ENCODE measurements at places on chromosomes 2 and 18. TPM values are rescaled to one million over a fixed set of nuclear protein-coding genes. Genes with fewer than 3 reads are reported as not detected.
A peak's percentile ranks its signal among the peaks of the same experiment; 100 is the strongest.

DNA sequence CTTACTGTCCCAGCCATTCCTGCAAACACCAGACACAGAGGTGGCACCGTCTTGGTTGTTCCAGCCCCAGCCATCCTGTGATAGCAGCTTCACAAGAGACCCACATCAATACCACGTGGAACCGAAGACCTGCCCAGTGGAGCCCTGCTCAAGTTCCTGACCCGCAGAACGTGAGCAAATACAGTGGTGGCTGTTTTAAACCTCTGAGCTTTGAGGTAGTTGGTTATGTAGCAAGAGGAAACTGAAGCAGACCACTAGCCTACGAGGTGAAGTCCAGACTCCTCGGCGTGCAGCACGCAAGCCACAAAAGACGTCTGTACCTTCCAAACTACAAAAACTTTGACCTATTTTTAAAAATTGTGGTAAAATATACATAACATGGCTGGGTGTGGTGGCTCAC lies 96.1 kb upstream of the ODC1 start:
- peak; percentile 32 for DNase-seq

DNA sequence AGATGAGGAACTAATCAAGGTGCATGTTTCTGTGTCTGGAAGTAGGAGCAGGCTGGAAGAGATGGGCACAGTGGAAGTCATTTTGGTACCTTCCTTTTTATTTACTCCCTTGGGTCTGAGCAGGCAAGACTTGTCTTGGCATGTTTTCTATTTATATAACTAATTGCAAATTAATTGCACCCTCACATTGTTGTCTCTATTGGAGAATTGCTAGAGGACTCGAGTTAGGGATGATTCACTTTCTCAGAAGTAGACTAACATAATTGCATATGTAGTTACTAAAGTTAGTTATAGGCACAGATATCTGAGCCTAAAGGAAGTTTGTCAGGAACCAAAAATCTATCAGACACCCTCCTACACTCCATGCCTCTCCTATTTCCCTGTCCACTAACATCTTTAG lies 92.8 kb upstream of the NRP2 start:
- DNase-seq, result no peak

- no peak for DNase-seq
Measured at GRCh38 chr2:227613272-227613660, 1.4 kb downstream of the SCYGR3 start.

BMP10 gene
- total RNA-seq, result not detected

- DNase-seq, result no peak
Measured at GRCh38 chr2:7676714-7677113, 759.5 kb downstream of the RNF144A start.

- no peak for DNase-seq
Measured at GRCh38 chr2:222424729-222425671, 657 bp downstream of the SGPP2 start.

DNA sequence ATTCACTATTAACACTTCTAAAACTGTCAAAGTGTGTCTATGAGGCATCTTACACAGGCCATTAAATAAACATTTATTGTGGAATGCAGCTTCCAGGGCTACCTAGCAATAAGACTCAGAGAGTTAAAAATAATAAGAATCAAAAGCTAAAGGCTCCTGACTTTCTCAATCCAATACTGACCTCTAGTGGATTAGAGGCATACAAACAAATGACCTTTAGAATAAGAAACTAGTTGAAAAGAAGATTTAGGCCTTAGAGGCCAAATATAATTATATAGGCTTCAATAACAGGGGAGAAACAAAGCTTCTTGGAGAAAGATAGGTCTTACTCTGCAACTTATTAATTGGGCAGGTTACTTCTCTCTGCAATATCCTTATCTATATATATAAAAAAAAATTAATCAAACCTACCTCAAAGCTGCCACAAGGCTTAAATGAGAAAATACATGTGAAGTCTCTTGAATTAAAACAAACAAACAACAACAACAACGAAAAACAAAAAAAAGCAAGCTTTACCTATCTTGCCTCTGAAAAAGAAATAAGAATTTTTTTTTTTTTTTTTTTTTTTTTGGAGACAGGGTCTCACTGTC lies 246.1 kb downstream of the EXOC6B start:
- no peak for DNase-seq

GRCh38 chr2:99868260-99868659 lies 274.1 kb downstream of the AFF3 start:
- no peak for DNase-seq

- DNase-seq, result no peak
Measured at GRCh38 chr2:47093626-47094025, 61.5 kb downstream of the STPG4 start.

GRCh38 chr2:179302149-179302548 lies 37.5 kb upstream of the SESTD1 start:
- no peak for DNase-seq

GRCh38 chr2:150282771-150283371 lies 204.6 kb downstream of the RND3 start:
- DNase-seq, result no peak

CNGA3 gene
- total RNA-seq, result not detected

DNA sequence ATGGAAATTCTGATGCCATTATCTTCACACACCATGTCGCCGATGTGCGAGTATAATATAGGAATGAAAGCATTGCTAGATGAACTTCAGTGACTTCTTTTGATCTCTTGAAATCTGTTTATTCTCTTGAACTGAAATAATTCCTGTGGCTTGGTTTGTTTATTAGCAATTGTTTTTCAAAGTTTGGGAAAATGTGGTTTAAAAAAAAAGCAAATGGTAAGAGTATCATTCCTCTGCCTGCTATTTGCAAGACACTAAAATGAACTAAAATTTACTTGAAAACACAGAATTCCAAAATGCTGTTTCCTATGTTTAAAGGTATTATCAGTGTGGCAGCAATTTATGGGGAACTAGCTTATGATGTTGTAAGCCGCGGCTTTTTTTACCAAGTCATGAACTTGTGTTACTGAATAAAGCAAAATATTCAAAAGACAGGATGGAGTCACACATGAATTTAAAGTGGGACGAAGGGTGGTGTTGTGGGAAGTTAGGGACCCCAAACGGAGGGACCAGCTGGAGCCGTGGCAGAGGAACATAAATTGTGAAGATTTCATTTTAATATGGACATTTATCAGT lies 96.4 kb downstream of the COLEC12 start:
- DNase-seq, result no peak

DNA sequence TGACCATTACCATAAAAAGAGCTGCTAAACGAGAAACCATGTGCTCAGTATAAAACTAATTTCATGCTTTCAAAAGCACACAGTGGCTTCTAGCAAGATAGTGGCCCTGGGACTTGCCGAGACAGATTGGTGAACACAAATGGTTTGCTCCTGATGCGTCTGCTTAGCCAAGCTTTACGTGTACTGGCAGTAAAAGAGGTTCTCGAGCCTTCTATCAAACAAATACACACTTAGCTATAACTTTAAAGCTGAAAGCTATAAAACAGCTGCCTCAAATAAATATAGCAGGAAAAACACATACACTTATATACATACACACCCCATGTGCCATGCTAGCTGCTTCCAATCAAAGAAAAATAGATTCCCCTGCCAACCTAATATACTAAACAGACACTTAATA lies 117.0 kb downstream of the ZNF385B start:
- DNase-seq, result no peak

- DNase-seq, result no peak
Measured at GRCh38 chr2:47503481-47504070, 100.6 kb downstream of the MSH2 start.

GORASP2 gene
- 92.4 TPM for total RNA-seq

GRCh38 chr18:11607906-11608305 lies 1.5 kb upstream of the SLC35G4 start:
- DNase-seq, result no peak

GRCh38 chr18:7576685-7577084 lies 9.6 kb downstream of the PTPRM start:
- no peak for DNase-seq

GRCh38 chr2:1162768-1163584 lies 212.3 kb downstream of the SNTG2 start:
- peak; percentile 12 for DNase-seq

FN1 gene
- total RNA-seq, result 4.5 TPM

DNA sequence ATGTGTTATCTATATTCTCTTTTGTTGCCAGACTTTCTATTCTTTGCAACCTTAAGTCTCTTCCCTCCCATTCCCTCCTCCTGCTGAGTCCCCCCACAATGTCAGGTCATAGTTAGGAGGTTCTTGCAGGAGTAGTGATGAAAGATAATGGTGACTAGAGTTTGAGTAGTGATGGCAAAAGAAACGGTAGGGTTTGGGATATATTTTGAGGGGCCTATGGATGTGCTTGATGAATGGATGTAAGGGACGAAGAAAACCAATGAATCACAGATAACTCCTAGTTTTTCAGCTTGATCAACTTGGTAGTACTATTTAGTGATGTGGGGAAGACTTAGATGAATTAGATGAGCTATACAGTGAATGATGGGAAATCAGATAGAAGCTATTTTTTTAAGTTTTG lies 21.0 kb downstream of the EML4 start:
- no peak for DNase-seq

DNA sequence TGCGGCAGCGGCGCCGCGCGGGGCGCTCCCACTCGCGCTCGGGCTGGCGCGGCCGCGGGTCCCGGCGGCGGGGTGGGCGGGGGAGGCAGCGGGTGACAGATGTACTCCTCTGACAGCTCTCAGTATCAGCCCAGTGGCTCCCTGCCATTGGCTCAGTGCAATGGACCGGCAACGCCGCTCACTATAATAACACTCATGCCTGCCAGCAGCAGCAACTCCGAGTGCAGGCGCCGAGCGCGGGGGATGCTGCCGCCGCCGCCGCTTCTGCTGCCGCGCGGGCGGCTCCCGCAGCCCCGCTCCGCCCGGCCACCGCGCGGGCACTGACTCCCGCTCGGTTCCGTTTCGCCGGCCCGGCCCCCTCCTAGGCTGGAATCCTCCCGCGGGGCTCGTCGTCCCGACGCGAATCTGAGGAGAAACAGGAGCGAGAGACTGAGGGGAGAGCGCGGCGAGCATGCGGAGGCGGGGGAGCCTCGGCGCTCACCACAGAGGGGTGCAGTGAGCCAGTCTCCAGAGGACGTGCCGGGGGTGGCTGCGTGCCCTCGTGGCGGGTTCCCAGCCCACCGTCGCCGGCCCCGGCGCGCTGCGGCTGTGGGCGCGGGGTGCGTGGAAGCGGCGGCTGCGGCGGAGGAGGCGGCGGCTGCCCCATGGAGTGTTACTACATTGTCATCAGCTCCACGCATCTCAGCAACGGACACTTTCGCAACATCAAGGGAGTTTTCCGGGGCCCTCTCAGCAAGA lies at the start of gene ZNF804A:
TSS of gene ZNF804A (plus strand) at position 214 of the 738 bp plus-strand sequence. CDS start at position 645, 431 bp downstream.
- DNase-seq, result no peak

DNA sequence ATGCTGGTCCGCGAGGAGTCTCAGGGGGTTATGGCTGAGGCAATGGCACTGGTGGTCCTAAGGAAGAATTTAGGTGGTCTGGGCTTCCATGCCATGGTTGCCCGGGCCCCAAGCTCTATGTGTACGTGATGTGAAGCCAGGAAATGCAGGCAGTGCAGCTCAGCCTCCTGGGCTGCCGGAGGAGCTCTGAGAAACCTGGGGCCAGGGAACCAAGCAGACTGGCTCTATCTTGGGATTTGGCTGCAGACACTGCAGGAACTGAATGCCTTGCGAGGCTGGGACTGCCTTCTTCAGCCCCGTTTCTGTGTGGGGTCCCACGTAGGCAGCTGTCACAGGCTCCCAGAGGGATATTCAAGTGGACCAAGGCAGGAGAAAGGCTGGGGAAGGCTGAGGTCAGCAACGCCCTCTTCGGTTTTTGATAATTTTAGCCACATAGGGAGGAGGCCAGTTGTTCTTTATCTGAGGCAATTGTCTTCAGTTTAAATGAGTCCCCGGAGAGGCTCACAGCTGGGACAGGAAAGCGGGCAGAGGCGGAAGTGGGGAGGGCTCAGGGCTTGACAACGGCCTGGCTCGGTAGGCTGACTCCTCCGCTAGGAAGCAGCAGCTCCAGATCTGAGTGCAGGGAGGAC lies 77.7 kb downstream of the RHOB start:
- no peak for DNase-seq

DNA sequence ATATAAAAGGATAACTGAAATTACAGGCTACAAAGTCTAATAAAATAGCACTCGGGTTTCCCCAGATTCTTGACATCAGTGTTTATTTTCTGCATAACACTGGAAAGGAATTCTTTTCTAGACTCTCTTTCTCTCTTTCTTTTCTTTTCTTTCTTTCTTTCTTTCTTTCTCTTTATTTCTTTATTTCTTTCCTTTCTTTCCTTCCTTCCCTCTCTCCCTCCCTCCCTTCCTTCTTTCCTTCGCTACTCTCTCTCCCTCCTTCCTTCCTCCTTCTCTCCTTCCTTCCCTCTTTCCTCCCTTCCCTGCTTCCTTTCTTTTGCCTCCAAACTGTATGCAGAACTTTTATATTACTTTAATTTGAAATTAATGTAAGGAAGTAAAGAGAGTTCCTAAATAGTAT lies 64.5 kb upstream of the GPR45 start:
- no peak for DNase-seq

HNMT gene
- not detected for total RNA-seq

DNA sequence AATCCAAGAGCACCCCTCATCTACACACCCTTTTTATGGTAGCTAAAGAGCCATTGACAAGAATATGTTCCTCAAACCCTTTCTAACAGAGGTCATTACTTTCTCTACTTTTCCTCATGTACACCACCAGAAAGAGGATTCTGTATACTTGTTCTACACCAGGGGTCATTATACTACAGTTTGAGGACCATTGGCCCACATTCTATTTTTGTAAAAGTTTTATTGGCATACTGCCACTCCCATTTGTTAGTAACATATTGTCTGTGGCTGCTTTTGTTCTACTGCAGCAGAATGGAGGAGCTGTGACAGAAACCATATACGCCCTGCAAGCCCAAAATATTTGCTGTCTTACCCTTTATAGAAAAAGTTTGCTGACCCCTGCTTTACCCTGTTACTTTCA lies 14.3 kb downstream of the HTR2B start:
- DNase-seq, result no peak

- DNase-seq, result no peak
Measured at GRCh38 chr2:196217116-196217515, 45.7 kb upstream of the STK17B start.

DNA sequence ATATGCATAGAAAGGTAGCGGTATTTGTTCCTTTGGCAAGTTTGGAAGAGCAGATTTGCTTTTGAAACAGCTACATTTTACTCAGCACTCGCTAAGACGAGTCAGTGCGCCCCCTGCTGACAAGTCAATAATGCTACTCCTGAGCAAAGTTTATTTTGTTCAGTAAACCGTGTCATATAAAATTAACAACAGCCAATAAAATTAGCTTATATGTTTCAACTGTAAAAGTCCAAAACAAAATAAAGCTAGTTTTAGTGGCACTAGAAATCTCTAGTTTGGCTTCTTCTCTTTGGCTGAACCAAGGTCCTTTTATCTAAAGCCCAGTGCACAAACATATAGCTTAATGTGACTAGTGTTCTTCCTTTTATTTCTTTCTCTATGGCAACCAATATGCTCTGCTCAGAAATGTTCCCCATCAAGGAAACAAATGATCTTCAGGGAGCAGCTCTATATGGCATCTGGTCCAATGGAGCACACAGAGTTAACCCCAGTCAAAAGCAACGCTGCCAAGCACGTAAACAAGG lies 4.2 kb upstream of the POU3F3 start:
- DNase-seq, result no peak

DNA sequence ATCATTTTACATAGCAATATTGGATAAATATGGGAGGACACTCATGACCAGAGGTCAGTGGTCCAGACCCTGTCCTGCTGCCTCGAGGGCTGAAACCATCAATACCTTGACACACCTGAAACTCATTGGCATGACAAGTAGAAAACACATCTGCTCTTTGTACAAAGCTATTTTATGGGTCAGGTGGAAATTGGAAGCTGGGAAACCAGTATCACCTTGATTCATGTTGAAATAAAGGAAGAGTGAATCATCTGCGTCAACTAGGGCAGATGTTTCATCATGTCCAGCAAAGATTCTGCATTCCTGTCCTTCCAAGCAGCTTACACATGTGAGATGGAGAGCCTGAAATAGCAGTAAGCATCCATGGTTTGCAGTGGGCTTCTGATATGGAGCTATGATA lies 80.0 kb upstream of the ERBB4 start:
- DNase-seq, result no peak
